ENCODE measurements at places on chromosomes 4 and X.

DNA sequence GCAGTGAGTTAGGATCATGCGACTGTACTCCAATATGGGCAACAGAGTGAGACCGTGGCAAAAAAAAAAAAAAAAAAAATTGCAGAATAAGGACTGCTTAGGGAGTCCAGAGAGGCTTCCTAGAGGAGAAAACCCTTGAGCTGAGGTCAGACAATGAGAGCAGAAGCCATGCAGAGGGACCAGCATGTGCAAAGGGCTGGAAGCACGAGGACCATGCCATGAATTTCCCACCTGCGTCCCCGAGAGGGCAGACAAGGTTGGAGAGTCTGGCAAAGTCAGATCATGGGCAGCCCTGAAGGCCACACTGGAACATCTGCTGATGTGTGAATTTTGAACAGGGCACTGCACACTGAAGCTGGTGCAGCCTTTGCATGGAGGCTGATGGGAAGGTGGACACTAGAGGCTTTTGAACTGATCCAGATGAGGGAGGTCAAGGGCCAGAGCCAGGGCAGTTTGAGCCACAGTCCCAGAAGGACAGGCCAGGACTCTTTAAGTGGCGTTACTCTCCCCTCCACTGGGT lies 6.5 kb upstream of the JAKMIP1 start:
- no peak for DNase-seq

- no peak for DNase-seq
Observed at GRCh38 chr4:160136021-160136420, 1033.1 kb downstream of the RAPGEF2 start.

DNA sequence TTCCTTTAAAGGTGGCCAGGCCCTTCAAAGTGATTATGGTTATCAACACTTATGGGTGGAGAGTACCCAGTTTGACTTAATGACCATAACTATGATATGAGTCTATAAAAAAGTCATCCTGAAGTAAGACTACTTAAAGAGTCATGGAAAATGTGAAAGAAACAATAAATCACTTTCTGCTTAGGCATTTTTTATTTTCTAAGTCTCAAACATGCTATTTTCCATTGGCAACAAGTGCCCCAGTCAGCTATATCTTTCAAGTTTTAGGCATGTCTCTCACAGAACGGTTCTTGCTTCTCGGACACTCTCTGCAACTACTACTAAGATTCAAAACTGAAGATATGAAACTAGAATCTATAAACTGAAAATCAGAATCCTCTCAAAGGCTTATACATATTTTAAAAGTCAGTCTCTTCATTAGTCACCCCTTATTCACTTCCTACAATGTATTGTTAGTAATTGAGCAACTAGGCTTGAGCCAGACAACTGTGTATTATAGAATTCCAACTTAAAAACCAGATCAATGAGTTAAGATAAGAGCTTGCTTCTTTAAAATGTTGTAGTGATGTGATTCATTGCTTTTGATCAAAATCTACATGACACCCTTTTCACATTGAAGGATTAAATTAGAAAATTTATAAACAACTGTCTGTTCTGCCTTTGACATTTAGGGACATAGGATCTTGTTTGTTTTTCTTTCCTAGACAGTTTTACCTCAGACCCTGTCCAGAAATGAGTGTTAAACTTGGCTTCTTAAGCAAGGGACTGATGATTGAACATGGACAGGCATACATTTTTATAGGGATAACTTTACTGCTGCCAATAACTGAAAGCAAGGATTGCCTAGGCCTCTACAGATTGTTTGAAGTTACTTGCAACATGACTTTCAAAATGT lies 2.9 kb downstream of the ANTXR2 start:
- DNase-seq, result no peak

DNA sequence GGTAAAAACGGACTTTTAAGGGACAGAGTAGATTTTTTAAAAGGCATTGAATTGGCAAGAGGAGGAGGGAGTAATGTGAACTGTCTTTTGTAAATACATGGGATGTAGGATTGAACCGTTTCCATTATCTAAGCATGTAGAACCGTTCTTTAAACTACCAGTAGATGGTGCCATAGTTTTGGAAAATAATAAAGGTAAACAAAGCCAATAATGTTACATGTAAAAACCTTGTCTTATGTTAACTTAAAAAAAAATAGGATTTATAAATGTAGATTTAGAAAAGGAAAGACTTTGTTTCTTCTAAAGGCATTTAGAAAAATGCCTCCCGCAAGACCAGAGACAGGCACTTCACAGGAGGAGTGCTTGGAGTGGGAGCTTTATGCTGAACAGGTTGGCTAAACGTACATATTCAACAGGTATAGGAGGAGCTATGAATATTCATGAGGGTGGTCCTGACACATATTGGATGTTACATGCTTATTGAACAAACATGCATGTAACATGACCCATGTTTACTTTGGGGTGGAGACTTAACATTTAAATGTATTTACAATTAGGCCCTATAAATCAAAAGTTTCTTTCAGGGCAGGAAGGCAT lies 45.5 kb upstream of the FAM241A start:
- no peak for DNase-seq

- no peak for DNase-seq
Observed at GRCh38 chrX:13064599-13065143, 20.3 kb upstream of the FAM9C start.

DNA sequence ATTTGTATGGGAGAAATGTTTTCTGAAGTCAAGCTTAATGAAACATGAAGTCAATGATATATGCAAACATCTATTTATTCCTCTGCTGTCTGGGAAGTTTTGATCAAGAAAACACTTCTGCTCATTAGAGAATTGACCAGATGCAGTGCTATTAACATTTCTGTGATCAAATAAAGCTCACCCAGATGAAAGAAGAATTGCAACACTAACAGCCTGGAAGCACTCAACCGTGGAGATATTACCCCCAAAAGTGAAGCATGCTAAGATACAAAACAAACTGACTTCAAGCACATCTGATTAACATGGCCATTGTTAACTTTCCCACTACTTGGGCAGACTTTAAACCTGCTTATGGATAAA lies 73.7 kb upstream of the GUCY1A1 start:
- no peak for DNase-seq

DNA sequence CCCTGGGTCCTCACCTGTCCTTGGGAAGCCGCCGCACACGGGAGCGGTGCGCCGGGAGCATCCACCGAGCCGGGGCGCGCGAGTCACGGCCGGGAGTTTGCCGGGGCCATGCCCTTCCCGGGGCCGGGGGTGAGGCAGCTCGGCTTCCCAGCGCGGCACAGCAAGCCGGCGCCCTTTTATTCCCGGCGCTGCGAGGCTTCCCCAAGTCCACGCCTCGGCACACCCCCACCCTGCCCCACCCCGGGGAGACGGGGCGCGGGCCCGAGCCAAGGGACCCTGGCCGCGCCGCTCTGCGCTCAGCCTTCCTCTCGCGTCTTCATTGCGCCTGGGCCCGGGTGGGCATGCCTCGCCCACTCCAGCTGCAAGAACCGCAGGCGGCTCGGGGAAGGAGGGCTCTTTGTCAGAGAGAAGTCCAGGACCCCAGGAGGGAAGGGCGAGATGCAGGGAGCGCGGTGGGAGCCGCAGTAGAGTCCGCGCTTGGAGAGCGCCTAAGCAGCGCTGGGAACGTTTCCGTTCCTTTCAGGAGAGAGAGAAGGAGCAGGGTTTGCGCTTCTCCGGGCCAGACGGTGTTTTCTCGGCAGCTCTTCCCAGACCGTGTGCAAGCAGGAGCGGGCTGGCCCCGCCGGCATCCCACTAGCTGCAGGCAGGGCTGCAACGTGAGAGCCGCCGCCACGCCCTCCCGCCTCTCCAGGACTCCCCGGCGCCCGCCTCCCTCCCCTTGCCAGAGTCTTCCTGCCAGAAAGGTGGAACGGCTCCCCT lies at the start of gene MXRA5:
TSS of gene MXRA5 (minus strand) at position 152 of the 759 bp plus-strand sequence. CDS start 2,819 bp downstream, outside the sequence.
- no peak for DNase-seq

GRCh38 chr4:52843958-52844357 lies 18.2 kb upstream of the RASL11B start:
- DNase-seq, result peak; percentile 50

- DNase-seq, result no peak
Observed at GRCh38 chrX:103276581-103277002, at the start of gene TCEAL5. Gene TCEAL5, minus strand, starts transcription at chrX:103276750. Its CDS starts 2,187 bp downstream, at chrX:103274563.

DNA sequence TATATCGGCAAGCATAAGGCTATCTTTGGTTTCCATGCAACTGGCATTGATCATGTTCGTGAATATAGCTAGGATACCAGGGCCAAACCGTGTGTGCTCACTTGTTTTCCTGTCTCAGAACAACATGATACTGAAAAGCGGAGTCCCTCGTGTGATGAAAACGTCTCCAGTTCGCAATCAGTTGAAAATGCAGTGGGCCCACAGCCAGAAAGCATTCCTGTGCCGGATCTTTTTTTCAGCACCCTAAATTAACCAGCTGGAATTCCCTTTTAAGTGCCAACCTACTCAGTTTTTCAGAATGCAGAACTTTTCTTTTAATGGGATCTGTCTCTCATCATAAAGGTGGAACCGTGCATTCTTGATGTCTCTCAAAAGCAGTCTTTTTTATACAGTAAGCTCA lies 130.8 kb upstream of the FRG1 start:
- no peak for DNase-seq

GRCh38 chrX:17440258-17440657 lies 65.3 kb downstream of the NHS start:
- DNase-seq, result no peak

GRCh38 chr4:131054489-131055019 lies 1958.6 kb downstream of the C4orf33 start:
- no peak for DNase-seq

DNA sequence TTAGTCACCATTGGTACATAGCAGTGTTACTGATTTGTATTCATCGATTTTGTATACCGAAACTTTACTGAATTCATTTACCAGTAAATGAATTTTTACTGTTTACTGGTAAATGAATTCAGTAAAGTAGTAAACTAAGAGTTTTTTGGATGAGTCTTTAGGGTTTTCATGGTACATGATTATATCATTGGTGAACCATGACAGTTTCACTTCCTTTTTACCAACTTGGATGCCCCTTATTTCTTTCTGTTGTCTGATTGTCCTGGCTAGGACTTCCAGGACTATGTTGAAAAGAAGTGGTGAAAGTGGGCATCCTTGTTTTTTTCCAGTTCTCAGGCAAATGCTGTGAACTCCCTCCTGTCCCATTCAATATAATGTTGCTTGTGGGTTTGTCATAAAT lies 494.9 kb downstream of the GALNTL6 start:
- no peak for DNase-seq

DNA sequence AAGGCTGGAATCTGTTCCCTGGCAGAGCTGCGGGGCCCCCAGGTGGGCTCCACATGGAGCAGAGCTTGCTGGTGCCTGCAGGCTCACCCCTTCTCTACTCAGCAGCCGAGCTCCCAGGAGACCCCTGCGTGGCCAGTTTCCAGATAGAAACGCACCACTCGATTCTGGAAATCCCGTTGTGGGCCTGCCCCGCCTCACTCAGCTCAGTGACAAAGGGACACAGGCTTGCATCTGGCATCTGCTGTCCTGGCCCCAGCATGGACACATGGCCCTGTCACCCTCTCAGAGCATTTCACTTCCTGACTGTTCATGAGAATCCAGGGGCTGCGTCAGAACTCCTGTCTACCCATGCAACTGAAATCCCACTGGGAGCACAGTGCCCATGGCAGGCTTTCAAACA lies 20.5 kb upstream of the C4orf50 start:
- DNase-seq, result no peak

GRCh38 chr4:15702941-15703403 lies at the start of gene BST1:
Gene BST1, plus strand, starts transcription at chr4:15703065. Its CDS starts 80 bp downstream, at chr4:15703145.
- DNase-seq, result peak; percentile 89

DNA sequence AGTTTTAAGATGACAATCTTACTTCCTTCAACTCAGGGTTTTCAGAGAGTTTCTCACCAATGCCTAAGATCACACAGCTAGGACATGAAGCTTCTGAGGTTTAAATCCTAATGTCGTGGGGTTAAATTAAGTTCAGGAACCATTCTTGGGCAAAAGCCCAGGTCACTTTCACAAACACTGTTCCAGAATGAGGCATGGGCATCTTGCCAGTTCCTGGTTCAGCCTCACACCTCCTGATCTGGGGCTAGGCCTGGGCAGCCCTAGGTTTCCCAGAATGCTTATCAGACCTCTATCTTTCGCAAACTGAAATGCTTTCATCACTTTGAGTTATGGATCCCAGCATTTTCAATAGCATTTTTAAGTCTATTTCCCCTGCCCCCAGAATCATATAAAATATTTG lies 224.8 kb upstream of the EDA2R start:
- DNase-seq, result peak; percentile 32

- no peak for DNase-seq
Observed at GRCh38 chr4:146932116-146932515, 13.5 kb downstream of the TTC29 start.

DNA sequence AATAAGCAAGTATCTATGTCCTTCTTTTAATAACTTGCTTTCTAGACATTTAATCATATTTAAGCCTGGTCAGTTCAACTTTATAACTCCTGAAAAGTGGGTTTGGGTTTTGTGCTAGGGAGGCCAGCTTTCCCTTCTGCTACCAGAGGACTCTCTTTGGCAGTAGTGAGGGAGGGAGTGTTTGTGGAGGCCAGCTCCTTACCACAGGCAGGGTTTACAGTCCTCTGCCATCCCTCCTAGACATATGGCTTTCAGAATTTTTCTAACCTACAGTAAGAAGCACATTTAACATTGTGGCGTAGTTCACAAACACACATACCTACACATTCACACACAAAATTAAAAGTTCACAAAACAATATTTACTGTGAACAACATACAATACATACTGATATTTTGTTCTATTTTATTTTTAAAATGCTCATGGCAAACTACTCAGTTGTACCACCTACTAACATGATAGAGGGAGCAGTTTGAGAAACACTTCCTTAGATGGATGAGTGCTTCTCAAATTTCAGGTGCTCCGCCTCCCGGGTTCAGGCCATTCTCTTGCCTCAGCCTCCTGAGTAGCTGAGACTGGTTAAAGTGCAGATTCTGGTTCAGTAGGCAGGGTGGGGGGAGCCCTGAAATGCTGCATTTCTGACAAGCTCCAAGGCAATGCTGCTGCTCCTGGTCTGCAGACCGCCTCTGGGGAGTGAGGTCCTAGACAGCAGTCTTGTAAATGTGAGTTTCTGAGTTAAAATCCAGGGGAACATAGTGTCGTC lies 86.7 kb downstream of the PTTG2 start:
- DNase-seq, result no peak

DNA sequence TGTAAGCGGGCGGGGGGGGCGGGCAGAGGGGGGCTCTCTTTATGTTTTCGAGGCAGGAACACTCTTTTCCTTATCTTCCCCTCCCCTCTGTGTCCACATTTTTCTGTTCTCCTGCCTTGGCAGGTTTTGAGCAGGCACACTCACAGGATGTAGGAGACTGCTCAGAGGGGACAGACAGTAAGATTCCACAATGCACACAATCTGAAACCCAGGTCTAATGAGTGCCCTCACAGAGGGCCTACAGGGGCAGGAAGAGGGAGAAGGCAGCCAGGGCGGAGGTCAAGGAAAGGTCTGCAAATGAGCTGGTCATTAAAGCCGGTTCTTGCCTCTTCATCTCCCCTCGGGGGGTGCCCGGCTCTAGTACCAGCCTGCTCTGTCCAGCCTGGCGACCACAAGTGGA lies 106.1 kb upstream of the ATP6AP2 start:
- DNase-seq, result no peak

GRCh38 chr4:61714387-61714911 lies 514.3 kb downstream of the ADGRL3 start:
- no peak for DNase-seq

GRCh38 chr4:159227984-159228383 lies 125.1 kb downstream of the RAPGEF2 start:
- peak; percentile 83 for DNase-seq

- no peak for DNase-seq
Observed at GRCh38 chr4:83124111-83124780, 9.7 kb upstream of the PLAC8 start.
